ENCODE measurements at places on chromosomes 16 and 17.
A peak's percentile ranks its signal among the peaks of the same experiment; 100 is the strongest.

- DNase-seq = no peak
These were observed 41.1 kb downstream of the TNRC6C start for GRCh38 chr17:77999413-78000173.

GRCh38 chr17:42109086-42109485 lies 3.4 kb downstream of the DHX58 start:
- no peak for DNase-seq

DNA sequence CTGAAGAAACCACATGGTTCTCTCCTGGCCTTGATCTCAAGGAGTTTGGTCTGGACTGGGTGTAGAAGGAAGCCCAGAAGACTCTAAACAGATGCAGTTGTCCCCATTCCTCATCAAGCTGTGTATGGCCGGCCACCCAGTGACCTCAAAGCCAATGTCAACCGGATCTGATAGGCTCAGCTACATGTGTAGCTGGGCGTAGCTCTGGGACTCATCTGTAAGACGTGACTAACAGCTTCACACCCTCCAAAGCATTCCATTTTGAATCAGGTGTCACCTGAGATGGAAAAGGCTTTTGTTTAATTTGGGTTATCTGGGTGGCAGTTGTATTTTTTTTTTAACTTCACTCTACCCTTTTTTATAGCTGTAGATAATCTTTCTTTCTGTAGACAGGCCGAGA lies 130.4 kb downstream of the ABCC12 start:
- no peak for DNase-seq

DNA sequence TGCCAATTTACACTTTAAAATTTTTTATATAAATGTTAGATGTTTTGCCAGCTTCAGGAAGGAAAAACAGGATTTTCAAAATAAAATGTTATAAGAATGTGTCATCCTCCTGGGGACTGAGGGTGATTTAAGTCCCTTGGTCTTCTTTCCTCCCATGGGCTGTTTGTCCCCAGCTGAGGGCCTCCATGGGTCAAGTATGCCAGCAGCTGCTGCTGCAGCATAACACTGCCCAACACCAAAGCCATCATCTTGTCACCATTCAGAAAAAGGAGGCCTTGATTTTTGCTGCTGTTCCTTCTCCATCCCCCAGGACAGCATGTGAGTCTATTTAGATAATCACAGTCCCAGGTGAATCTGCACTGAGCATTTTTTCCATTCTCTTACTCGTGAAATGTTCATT lies 188.5 kb downstream of the LGALS9B start:
- DNase-seq = no peak

DNA sequence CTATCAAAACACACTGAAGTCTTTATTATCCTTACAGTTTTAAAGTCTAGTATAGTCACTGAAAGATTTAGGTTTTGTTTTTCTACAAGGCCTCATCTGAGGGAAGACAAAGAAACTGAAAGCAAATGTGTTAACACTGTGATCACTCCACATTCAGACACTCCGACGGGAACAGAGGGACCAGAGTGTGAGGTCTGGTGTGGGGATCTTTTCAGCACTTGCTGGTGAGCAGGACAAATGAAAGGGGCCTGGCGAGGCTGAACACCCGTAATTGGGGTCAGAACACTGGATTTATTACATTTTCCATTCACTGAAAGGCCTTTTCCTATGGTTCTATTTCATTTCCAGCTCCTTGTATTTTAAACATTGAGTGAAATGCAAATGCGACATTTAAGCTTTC lies 910.5 kb downstream of the CDH11 start:
- DNase-seq = no peak

GRCh38 chr17:57527221-57528057 lies 217.7 kb downstream of the CCDC182 start:
- DNase-seq = no peak

GRCh38 chr16:11705311-11706025 lies 37.2 kb downstream of the TXNDC11 start:
- DNase-seq = no peak

- peak; percentile 59 for DNase-seq
These were observed 8.8 kb upstream of the MLKL start for GRCh38 chr16:74709441-74709877.

DNA sequence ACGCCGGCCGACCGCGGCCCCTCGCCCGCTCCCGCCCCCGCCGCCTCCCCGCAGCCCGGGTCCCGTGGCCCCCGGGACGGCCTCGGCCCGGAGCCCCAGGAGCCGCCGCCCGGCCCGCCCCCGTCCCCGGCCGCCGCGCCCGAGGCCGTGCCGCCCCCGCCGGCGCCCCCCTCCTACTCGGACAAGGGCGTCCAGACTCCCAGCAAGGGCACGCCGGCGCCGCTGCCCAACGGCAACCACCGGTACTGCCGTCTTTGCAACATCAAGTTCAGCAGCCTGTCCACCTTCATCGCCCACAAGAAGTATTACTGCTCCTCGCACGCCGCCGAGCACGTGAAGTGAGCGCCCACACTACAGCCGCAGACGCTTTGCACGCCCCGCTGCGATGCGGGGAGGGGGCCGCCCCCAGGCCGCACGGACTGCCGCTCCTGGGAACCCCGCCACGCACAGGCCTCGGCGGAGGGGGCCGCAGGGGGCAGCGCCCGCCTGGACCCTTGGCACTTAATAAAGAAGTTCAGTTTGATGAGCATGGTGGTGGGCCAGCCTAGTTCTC lies 35.5 kb upstream of the ZC3H18 start:
- DNase-seq = no peak

GRCh38 chr17:81990836-81991683 lies 13.6 kb downstream of the ASPSCR1 start:
- DNase-seq = no peak

GRCh38 chr17:2222901-2223616 lies 80.5 kb downstream of the SMG6 start:
- DNase-seq = peak; percentile 37

DNA sequence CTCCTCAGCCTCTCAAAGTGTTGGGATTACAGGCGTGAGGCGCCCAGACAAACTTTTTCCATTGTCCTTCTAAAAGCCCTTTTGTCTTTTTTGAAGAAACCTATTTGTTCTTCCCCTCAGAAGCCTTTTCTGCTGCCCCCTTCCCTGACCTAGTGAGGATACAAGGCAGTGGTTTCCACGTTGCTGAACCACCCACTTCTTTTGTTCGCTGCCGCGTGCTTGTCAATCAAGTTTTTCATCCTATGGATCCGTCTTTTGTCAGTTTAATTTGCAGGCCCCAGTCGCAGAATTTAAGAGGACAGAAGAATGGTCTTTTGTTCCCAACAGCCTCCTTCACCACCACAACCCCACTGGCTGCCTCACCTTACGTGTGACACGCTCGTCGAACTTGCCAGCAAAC lies 20.2 kb upstream of the GNG13 start:
- no peak for DNase-seq

DNA sequence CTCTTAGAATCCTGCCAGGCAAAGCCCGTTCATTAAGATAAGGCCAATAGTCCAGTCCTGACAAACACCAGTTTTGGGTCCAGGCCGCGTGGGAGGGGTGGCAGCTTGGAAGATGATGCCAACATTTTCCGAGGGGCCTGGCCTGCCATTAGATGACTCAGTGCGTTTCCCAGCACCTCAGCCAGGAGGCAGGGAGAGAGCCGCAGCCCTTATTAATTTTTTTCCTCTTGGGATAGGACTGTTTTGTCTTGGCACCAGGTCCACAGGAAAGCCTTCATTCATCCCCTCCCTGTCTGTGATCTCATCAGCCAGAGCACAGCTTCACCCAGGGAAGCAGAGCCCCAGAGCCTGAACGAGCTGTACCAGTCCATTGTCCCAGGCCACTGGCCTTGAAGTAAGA lies 4.7 kb upstream of the NDEL1 start:
- DNase-seq = no peak

DNA sequence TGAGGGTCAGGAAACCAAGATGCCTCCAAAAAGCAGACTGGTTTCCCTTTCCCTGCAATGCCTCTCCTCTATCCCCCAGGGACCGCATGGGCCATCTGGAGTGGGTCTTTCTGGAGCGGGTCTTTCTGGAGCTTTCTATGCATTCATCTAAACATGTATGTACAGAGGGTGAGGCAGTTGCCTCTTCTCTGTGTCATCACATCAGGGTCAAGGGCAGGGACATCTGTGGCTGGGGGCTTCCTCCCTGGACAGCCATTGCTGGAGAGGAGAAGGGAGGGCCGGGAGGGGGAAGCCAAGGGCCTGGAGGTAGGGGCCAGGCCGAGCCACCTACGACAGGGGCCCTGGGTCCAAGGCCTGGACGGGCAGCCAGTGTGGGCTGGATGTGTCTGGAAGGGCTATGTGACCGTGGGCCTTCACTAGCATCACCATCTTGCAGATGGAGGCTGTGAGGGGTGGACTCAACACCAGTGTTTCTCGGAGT lies 840 bp downstream of the ADCY7 start:
- no peak for DNase-seq

DNA sequence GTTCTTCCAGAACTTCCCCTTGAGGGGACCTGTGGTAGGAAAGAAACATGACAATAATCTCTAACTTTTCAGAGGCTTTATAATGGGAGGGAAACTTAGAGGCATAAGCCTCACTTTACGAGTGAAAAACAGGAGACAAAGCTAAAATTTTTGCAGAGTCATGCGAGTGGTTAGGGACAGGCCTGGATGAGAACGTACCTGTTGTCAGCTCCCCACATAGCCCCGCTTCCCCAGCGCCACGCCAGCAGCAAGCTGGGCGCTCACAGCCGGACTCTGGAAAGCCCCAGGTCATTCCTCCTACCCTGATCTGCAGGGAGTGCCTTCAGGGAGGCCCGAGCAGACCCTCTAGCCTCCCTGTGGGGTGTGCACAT lies 53.6 kb downstream of the LDHD start:
- no peak for DNase-seq

DNA sequence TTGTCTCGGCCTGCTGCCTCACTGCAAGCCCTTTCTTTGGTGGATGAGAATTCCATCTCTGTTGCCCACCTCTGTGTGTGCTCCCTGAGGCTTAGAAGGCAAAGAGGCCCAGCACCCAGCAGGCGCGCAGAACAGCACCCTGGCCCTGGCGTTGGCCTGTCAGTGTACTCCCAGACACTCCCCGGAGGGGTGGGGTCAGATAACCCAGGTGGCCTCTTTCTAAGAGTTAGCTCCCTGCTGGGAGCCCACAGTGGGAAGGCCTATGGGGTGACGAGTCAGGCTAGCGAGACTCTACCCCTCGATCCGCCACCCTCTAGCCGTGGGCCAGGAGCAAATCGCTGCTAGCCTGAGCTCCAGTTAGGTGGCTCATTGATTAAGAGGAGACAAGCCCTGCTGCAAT lies 38.1 kb downstream of the SRL start:
- no peak for DNase-seq

DNA sequence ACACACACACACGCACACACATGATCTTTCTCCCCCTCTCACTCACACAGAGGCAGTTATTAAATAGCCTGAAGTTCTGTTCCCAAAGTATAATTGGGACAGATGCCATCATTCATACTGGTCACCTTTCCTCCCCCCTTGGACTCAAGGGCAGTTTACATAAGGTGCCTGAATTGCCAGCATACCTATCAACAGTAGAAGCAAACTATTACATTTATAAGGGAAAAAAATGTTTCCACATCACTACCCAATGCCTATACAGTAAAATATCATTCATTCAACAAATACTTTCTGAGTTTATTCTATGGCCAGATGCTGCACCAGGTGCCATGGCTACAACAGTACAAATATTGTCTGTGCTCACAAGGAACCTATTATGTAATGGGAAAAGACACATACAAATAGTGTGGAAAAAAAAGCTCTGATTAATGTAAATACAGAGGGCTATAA lies 6.3 kb downstream of the CNTD1 start:
- no peak for DNase-seq

DNA sequence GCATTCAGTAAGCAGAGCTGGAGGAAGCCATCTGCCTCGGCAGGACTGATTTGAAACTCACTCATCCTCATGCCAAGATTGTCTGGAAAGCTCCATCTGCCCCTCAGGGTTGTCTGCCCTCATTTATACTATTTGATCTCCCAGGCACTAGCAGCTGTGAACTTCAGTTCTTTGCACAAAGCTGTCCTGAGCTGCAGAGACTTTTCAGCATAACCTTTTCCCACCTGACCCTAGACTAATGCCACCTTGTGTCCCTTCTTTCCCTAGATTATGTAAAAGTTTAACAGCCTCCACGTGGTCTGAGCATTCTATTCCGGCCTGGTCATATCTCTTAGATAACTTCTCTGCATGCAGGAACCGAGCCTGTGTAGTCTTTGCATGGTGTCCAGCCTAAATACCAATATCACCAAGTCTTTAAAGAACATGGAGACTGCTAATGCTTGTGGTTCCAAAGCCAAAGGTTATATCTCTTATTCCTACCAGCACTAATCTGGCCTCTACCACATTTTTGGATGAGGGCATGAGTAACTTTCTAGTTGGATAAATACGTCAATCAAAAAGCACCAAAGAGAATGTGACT lies 29.1 kb downstream of the STAT5A start:
- DNase-seq = no peak

- no peak for DNase-seq
These were observed 225.3 kb upstream of the GSE1 start for GRCh38 chr16:85387731-85388295.

GRCh38 chr17:15414532-15415306 lies 52.7 kb downstream of the CDRT4 start:
- DNase-seq = no peak

DNA sequence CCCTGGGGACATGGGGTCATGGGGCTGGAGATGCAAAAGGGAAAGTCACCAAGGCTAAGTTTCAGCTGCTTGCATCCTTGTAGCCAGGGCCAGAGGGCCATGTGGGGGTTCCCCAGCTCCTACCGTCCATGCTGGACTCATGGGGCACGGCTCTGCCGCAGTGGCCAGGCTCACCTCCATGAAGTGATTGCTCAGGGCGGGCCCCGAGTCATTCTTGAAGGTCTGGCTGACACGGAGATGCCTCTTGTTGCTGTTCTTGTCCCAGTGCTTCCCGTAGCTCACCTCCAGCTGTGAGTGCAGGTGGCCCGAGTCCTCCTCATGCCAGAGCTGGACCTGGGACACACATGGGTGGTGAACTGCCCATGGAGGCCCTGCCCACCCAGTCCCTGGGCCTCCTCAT lies 114.5 kb downstream of the RMI2 start:
- DNase-seq = no peak

- DNase-seq = no peak
These were observed 17.9 kb downstream of the SEC14L5 start for GRCh38 chr16:4976079-4976478.

DNA sequence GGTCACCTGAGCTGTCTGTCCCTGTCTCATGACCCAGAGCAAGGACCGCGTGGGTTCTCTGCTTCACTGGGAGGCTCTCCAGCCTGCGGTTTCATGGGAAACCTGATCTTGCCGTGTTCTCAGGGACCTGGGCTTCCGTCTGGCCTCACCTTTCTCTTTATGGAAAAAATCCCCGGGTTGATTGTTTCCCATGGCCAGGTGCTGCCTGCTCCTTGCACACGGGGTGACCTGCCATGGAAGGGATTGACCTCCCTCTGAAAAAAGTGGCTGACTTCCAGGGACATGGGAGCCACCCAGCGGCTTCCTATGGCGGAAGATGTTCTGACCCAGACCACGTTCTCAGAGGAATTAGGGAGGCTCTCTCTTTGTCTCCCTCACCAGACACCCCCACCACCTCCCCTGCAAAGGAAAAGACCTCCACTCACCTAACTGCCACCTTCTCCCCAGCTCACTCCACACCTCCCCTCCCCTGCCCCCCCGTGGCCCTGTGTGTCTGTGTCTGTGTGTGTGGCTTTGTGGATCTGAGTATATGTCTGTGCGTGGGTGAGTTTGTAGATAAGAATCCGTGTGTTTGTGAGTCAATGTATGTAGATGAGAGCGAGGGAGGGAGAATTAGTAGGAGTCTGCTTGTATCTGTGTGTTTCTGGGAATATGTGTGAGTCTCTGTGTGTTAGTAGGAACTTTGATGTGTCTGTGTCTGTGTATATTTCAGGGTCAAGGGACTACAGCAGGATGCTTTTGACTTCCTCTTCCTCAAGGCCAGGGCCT lies 154.6 kb downstream of the NTN1 start:
- no peak for DNase-seq
